ENCODE measurements at places on chromosomes 4 and X.
A peak's percentile ranks its signal among the peaks of the same experiment; 100 is the strongest.

GRCh38 chrX:118729042-118729652 is 1.7 kb downstream of the IL13RA1 start:
- DNase-seq = no peak

- DNase-seq = no peak
These were observed 133.6 kb downstream of the LUZP4 start for GRCh38 chrX:115423086-115423485.

DNA sequence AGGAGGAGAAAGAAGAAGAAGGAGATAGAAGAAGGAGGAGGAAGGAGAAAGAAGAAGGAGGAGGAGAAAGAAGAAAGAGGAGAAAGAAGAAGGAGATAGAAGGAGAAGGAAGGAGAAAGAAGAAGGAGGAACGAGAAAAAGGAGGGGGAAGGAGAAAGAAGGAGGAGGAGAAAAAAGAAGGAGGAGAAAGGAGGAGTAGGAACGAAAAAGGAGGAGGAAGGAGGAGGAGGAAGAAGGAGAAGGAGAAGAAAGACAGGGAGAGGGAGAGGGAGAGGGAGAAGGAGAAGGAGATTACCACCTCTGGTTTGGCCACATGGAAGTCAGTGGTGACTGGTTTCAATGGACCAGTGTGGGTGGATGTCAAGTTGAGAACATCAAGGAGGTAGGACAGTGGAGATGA is 50.0 kb upstream of the VEGFD start:
- DNase-seq = no peak

DNA sequence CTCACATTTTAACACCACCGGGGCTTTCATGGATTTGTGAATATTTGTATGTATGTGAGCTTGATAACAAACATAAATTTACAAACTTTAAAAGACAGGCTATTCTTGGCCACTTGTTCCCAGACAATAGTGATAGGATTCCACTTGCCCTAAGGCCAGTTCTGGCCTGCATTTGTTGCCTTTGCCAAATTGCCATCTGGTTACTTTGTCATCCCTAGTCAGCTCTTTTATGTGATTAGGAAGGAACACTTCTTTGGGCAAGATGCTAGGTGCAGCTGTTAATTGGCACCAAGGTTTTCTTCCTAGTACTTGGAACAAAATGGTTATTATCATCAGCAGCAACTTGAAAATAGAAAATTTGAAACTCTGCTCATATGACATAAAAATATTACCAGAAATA is 63.3 kb downstream of the CCSER1 start:
- no peak for DNase-seq

GRCh38 chrX:4844376-4844775 is 1130.9 kb upstream of the PRKX start:
- DNase-seq = no peak

DNA sequence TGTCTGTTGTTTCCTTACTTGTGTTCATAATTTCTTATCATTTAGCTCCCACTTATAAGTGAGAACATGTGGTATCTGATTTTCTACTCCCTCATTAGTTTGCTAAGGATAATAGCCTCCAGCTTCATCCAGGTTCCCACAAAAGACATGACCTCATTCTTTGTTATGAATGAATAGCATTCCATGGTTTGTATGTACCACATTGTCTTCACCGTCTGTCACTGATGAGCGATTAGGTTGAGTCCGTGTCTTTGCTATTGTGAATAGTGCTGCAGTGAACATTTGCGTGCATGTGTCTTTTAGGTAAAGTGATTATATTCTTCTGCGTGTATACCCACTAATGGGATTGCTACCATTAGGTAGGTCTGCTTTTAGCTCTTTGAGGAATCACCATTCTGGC is 624.3 kb upstream of the EPHA5 start:
- DNase-seq = no peak

GRCh38 chr4:182513587-182514291 is 270.5 kb downstream of the TENM3 start:
- no peak for DNase-seq

- DNase-seq = no peak
These were observed 562 bp downstream of the AKAP17A start for GRCh38 chrX:1591863-1592469.

DNA sequence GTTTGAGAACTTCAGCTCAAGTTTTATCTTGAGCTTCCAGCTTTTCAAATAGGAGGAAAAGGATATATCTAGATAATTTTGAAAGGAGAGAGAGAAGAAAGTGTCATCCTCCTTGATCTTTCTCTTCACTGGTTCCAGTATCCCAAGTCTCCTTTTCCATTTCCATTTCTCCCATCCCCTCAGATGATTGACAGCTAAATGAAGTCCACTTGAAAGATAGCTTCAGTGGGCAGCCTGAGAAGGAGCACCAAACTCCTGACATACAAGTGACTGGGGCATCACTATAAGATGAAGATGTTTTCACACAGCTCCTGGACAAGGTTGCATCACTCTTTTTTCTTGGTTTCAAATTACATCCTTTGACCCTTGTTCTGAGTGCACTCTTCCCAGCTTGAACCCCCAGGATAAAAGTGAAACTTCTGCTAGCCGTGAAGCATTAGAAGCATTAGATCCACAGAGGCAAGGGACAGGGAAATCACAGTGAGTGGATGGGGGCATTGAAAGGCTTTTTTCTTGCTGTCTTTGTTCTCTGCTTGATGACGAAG is 17.5 kb upstream of the MAGEA10 start:
- DNase-seq = no peak

DNA sequence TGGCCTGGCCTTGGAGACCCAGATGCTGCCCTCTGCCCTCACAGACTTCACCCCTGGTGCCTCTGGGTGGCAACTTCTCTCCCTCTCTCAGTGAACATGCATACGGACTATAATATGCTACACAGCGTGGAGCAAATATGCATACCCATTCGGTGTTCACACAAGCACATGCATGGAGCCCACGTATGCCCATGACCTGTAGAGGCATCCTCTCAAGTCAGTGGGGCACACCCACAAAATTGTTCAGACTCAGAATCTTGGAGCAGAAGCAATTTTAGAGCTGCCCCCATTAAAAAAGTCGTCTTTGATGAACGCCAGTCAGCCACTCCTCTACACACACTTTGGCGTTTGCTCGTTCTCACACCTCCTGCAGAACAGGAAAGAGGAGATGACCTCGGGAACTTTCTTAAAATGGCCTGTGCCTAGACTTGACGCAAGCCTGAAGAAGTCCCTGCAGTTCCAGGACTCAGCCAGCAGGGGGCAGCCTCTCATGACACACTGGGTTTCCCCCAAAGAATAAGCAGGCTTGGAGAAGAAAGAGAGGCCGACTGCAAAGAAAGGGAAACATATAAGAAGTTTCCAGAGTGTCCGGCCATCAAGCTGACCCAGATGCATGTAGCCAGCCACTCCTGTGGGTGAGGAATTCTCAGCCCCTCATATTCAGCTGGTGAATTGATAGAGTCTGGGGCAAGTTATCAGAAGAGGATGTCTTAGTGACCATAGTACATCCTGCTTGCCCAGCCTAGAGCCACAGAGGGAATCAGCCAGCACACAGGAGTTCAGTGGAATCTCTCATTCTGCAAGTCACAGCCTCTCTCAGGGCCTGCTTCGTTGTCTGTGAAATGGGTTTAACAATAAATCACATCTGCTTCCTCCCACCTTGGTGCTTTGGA is 17.3 kb downstream of the APLN start:
- DNase-seq = peak; percentile 10

- DNase-seq = no peak
These were observed 144.6 kb upstream of the EDNRA start for GRCh38 chr4:147336252-147336651.

DNA sequence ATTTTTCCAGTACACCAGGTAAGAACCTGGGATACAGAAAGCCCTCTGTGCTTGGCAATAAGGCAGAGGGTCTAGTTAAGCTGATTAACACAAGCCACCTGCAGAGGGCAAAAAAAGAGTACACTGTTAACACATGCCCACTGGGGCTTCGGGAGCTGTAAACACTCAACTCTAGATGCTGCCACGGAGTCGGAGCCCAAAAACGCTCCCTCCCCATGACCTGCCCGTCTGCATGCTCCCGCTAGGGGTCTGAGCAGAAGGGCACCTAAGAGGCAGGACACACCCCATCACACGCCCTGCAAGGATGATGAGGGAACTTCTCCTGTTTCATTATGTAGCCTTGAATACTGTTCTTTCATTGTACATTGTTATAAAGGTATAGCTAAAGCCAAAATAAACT is 715.6 kb upstream of the AADAT start:
- DNase-seq = peak; percentile 7
